ENCODE measurements at places on chromosomes 16 and 17. TPM values are rescaled to one million over a fixed set of nuclear protein-coding genes. Genes with fewer than 3 reads are reported as not detected.

Gene CCL17
- not detected for total RNA-seq

Gene DNAH2
- 0.13 TPM for total RNA-seq

Gene FA2H
- total RNA-seq, result 0.20 TPM

Gene CLEC18A
- total RNA-seq, result 1.2 TPM

Gene PRSS8
- 1.8 TPM for total RNA-seq

Gene RCVRN
- not detected for total RNA-seq

Gene CDR2L
- 8.9 TPM for total RNA-seq

Gene STAT5B
- total RNA-seq, result 30.3 TPM

Gene TP53TG3F
- not detected for total RNA-seq

- no peak for DNase-seq
These were observed 50.8 kb upstream of the GNG13 start for GRCh38 chr16:851209-851810.

- no peak for DNase-seq
These were observed 1.1 kb downstream of the ORC6 start for GRCh38 chr16:46690281-46691178.

- DNase-seq, result no peak
These were observed 46.0 kb downstream of the HNF1B start for GRCh38 chr17:37698911-37699255.

DNA sequence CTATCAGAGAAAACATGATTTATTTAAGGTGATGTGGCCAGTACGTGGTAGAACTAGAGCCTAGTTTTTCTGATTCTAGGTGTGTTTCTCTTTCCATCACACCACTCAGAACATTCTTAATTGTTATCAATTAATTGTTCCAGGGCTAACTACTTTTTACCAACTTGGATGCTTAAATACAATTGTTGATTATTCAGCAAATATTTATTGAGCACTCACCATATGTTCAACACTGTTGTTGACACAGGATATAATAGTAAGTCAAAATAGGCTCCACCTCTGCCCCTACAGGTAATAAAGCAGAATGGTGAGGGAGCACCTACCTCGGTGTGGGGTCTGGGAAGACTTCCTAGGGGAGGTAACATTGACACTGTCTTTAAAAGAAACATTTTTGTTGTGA lies 16.1 kb downstream of the GNAO1 start:
- DNase-seq, result no peak

DNA sequence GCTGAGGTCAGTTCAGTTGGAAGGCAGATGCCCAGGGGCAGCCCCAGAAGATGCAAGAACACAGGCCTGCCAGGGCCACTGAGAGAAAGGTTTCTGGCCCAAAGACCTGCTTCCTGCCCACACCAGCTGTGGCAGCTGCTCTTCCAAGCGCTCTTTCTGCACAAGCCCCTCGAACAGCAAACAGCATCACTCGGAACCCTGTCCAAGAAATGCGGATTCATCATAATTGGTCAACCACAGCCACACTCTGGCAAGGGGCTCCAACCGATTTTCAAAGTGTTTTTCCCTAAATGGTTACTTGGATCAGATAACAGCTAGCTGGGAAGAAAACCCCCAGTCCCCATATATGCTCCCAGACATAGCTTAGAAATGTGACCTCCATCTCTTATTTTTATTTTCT lies 71.1 kb upstream of the DNAH17 start:
- no peak for DNase-seq

DNA sequence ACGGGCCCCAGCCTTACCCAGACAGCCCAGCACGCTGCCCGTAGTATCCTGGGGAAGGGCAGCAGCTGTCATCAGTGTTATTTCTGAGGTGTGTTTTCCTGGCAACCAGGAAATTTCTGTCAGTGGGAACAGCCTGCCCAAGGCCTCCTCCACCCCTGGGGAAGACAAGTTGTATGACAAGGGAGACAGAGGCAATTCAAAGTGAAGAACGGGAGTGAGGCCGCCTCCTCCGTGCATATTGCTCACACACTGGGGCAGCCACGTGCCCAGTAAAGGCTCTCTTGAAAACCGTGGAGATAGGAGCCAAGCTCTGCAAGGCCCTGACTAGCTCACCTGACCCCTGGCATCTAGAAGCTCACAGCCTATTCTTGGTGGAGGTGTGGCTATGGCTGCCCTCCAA lies 57.6 kb downstream of the RAI1 start:
- peak; percentile 74 for DNase-seq

DNA sequence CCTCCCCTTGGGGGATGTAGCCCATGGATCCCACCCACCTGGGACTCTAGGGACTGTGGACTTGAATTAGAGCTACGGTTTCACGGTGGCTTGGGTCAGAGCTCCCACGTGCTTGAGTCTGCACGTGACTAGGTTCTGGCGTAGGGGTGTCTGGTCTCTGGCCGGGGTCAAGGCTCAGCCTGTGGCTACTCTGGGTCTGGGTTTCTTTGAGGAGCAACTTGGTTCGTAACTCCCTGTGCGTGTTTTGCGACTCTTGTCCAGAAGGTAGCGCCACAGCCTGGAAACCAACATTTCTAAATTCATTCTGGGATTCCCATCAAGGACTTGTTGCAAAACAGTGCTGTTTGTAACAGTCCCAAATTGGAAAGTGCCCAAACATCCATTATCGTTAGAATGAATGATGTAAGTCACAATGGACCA lies 470 bp upstream of the GGT6 start:
- peak; percentile 78 for DNase-seq

DNA sequence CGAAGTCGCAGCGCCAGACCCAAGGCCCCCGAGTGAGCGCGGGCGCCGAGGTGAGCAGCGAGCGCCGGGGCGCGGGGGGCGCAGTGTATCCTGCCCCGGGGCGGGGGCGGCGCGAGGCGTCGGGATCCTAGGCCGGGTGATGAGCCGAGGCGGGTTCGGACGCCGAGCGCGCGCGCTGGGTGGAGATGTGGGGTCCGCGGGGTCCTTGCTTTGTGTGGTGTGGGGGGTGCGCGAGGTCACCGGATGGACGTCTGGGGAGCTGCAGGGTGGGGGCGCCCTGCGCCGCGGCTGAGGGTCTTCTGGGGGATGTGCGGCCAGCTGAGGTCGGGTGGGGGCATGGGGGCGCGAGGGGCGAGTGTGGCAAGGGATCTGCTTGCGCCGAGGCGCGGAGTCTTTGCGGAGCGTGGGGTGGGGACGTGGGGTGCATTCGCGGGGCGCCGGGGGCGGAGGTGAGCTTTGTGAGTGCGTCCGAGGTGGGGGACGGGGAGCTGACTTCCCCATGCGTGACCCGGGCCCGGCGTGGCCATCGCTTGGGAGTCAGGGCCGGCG lies 560 bp downstream of the RAI1 start:
- peak; percentile 61 for DNase-seq

- DNase-seq, result no peak
These were observed 77.1 kb downstream of the WWP2 start for GRCh38 chr16:69839240-69839688.

DNA sequence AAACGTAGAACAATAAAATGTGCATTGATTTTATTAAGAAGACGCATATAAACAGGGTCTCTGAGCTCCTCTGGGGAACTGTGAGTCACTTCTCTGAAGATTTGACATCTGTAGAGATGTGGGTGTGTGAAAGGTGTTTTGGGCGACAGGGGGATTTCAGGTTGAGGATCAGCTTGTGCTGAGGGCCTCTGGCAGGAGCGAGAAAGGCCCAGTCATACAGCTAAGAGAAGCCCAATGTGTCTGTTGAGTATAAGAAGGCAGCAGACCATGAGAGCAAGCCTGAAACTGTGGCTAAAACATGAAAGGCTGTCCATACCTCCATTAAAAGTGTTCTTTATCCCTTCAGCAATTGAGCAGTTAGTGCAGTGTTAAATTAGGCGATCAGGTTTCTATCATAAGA lies 406.5 kb upstream of the MON1B start:
- no peak for DNase-seq

DNA sequence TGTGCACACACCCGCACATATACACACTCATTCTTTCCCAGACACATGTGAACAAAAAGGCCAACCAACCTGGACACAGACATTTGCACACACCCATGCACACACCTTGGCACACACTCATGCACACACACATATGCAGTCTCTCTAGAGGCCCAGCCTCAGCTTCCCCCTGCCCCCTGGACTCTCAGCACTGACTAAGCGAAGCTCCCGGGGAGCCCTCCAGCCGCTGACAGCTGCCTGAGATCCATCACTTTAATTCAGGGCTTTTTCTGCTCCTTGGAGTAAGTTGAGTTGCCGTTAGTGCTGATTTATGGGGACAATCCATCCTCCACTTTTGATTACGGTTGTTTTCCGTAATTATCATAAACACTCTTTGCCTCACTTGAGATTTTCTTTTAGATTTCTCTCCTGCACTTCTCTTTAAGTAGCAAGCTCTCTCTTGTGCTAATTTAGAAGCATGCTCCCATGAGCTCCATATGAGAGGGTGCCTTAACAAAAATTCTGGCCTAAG lies 158.6 kb upstream of the CDC42EP4 start:
- no peak for DNase-seq

GRCh38 chr17:41975099-41976083 lies 8.8 kb downstream of the CNP start:
- no peak for DNase-seq

GRCh38 chr16:68378436-68379415 lies 67.9 kb downstream of the PRMT7 start:
- DNase-seq, result no peak

DNA sequence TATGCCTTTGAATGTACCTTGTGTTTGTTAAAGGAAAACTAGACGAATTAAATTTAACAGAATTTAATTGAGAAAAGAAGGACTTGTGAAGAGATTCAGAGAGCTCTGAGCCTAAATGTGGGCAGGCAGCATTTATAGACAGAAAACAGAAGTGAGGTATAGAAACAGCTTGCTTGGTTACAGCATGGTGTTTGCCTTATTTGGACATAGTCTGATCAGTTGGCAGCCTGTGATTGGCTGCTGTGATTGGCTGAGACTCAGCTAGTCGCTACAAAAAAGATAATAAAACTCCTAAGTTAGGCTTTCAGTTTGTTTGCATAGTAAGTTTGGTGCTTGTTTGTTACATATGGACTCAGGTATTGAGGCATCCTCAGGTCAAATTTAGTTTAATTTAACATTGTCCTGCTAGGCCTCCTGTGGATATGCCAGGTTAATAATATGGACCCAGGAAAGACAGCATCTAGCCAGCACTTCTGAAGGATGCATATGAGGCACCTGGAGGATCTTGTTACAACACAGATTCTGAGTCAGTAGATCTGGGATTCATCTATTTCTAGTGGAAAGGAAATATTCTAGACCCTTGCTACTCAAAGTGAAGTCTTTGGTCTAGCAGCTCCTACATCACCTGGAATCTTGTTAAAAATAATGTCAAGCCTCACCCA lies 43.4 kb downstream of the SLFN5 start:
- DNase-seq, result no peak

DNA sequence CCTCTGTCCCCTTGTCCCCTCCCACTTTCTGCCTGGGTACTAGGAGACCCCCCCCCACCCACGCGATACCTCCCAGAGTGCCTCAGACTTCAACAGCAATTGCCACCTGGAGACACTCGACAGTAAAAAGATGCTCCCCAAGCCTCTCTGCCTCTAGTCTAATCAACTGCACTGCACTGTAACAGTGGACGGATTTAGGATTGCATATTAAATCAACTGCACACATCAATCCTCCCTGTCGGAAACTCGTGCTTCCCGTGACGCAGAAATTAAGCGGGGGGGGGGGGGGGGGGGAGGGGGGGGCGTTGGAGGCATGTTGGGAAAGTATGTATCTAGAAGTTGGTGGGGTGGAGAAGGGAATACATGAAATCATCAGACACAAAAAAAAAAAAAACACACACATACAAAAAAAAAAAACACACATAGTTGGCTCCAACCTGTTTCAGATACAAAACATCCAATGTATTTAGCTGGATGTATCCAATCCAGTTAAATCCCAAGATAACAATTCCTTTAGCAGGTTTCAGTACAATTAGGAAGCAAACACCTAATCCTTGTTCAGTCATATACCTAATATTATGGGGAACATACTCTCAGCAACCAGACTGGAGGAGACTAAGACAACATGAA lies 29.7 kb downstream of the FAM222B start:
- DNase-seq, result no peak

GRCh38 chr16:23382279-23382678 lies 70.7 kb downstream of the COG7 start:
- DNase-seq, result no peak

GRCh38 chr17:51154176-51154575 lies 817 bp downstream of the NME1 start:
- DNase-seq, result no peak

DNA sequence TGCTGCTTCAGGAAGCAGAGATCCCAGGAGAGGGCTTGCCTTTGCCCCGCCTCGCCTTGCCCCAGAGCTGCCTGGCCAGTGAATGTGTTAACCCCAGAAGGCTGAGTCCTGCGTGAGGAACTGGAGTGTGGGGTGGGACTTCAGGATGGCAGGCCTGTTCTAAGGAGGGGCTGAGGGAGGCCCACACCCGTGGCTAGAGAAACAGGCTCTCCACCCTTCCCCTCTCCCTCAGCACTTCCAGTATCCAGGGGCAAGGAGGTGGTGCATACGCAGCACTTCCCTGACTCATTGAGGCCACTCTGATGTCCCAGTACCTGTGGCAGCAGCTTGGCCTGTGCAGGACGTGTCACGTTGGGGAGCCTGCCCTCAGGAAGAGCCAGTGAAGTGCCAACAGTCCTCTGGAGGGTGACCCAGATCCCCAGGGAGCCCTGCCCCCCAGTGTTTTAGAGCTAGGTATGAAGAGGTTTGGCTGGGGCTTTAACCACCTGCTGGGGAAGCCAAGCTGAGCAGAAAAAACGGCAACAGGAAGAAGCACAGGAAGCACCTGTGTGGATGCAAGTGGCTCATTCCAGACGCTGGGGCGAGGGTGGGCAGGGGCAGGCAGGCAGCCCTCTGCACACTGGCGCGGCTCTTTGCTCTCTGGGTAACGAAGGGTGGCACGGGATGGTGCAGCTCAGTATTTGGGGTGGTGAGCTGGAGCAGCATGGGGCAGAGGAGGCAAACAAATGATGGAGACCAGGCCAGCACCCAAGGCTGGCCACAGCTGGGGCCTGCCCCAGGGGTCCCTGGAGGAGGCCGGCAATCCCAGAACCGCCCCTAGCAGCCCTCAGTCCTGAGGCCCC lies 14.7 kb upstream of the CTCF start:
- no peak for DNase-seq

DNA sequence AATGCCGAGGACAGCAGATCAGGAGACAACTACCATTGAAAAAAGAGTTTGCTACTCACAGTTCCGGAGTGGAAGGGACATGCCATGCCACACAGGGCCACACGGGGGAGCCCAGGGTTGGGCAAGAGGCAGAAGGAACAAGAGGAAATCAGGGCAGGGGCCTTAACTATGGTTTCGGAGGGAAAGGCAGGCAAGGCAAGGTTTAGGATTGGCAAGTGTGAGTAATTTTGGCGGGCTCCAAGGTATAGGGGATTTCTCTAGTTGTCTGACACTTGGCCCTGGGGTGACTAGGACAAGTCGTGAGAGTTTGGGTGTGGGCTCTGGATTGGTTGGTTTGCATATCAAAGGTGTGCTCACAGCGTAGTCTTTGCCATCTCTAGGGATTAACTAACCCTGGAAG lies 27.0 kb upstream of the NTN1 start:
- peak; percentile 52 for DNase-seq

- no peak for DNase-seq
These were observed 212.2 kb upstream of the RPL38 start for GRCh38 chr17:73991260-73991659.

- DNase-seq, result peak; percentile 10
These were observed 99.2 kb upstream of the ZNF750 start for GRCh38 chr17:82938873-82939620.
